Activated T-cell treated with anti-CD3 and anti-CD28 coated beads for 24 hours (primary cell): ENCODE measurements at places on chromosomes 1 and 21.

DNA sequence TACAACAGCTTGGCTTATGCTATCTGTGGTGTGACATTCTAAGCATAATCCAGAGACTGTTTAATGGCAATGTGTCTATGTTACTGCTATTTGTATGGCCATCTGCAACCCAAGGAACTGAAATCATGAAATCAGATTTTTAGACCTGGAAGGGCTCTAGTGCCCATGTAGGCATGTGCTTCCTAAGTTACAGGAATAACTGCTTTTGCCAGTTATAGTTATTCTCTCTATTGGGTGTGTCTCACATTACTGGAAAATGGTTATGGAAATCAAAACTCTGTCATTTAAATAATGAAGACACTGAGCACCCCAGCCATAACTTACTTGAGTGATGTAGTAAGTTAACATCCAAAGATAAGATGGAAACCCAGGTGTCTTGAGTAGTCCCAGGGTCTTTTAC, 12.6 kb upstream of the JUN start:
- no peak for DNase-seq

GRCh38 chr1:220747437-220748088, 559 bp upstream of the MTARC2 start:
- no peak for DNase-seq

DNA sequence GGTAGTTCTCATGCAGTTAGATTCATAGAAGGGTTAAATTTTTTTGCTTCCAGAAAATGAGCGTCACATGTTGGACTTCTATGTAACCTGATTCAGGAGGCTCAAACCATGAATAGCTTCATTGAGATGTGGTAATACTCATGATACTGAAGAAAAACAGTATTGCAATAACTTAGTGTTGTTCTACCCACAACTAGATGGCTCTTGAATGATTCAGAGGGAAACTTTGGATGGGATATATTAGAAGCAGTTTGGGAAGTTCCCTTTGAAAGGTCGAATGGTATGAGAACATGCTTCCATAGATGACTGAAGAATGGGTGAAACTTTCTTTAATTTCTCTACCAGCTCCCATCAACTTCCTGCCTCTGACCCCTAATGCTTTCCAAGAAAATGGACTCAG, 211.7 kb upstream of the PTGFR start:
- DNase-seq = no peak

DNA sequence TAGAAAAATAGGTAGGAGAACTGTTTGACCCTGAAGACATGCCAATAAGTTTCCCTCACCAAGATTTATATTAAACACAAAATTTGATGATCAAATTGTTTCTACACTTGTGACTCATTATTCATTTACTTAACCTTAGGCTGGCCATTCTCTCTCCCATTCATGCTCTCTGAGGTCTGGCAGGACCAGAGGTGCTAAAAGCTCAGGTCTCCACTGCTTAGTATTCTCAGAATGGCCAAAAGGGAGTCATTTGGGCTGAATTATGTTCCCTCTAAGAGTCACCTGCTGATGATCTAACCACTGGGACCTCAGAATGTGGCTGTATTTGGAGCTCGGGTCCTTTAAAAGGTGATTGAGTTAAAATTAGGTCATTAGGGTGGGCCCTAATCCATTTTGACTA, 47.1 kb upstream of the ATP1B1 start:
- no peak for DNase-seq

GRCh38 chr21:38500073-38500472, 1.8 kb upstream of the ERG start:
- no peak for DNase-seq

DNA sequence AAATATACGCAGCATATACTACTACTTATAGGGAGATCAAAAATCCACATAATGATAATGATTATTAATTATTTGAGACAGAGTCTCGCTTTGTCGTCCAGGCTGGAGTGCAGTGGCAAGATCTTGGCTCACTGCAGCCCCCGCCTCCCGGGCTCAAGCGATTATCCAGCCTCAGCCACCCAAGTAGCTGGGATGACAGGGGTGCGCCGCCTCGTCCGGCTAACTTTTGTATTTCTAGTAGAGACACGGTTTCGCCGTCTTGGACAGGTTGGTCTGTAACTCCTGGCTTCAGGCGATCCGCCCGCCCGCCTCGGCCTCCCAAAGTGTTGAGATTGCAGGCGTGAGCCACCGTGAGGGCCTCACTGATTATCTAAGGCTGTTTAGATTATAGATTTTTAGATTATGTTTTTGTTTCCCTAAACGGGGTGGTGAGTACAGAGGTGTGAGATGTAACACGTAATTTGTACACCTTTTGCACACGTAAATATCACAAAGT, 548 bp upstream of the SLC25A33 start:
- no peak for DNase-seq

DNA sequence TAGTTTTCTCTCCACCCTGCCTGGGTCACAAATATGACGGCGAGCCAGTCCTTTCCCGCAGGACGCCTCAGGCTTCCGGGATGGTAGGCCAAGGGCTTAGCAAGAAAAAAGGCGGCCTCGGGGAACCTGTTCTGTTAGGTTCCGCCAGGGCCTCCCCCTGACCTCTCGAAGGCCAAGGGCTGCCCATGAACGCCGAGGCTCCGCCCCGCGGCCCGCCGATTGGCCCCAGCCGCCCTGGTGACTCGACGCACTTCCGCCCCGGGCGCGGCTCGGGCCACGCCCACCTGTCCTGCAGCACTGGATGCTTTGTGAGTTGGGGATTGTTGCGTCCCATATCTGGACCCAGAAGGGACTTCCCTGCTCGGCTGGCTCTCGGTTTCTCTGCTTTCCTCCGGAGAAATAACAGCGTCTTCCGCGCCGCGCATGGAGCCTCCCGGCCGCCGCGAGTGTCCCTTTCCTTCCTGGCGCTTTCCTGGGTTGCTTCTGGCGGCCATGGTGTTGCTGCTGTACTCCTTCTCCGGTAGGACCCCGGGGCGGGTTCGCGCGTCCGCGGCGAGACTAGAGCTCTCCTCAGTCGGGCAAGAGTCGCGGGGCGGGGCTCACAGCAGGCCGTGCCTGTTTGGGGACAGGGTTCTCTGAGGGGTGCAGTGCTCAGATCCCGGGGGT, at the start of gene CD46:
TSS of gene CD46 (plus strand) at position 265 of the 666 bp plus-strand sequence. CDS start at position 424, 159 bp downstream.
- peak; percentile 88 for DNase-seq

DNA sequence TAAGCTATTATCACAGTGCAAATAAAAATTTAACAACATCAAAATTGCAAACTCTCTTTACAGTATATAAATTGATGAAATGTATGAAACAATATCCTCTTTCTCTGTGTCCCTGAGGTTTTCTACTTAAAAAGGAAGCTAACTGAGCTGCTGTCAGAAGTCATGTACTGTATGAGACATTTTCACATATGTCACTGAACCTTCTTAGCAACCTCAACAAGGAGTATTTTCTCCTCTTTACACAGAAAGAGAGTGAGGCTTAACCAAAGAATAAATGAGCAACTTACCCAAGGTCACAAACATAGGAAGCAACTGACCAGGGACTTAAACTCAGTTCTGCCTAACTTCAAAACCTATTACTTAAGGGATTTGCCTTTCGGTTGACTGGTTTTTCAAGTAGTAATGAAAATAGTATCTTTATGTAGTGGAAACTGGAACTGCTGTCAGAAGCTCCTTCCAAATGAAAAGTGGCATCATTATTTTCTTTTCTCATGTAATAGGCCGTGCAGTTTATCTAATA, 288.9 kb downstream of the LRRIQ3 start:
- DNase-seq = no peak

GRCh38 chr1:205186191-205186590, 25.3 kb downstream of the DSTYK start:
- DNase-seq = no peak

DNA sequence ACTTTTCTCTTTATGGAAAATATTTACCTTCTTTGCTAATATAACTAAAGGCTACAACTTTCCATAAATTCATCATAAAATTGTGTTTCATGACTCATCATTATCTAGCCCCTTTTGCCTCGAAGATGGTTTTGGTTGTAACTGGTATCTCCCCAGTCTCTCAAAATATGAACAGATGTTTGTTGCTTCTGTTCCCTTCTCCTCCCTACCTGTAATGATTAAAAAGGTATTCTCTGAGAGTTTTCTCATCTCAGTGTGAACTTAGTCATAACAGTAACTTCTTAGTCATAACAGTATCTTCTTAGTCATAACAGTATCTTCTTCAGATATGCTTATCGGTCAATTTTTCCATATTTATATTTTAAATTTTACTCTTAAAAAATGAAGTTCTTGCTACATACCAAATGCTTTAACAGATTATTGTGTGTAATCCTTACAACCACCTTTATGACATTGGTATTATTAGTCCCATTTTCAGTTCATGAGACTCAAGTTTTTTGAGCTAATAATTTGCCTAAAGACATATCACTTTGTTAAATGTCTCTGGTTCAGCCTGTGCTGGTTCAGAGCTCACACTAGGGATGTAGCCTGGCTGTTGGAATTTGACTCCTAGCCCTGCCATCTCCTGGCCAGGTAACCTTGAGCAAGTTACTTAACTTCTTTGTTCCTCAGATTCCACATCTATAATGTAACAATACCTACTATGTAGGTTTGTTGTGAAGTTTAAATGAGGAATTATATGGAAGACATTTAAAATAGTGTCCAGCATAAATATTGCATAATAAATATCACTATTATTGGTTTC, 32.6 kb downstream of the ATP1B1 start:
- DNase-seq = no peak

DNA sequence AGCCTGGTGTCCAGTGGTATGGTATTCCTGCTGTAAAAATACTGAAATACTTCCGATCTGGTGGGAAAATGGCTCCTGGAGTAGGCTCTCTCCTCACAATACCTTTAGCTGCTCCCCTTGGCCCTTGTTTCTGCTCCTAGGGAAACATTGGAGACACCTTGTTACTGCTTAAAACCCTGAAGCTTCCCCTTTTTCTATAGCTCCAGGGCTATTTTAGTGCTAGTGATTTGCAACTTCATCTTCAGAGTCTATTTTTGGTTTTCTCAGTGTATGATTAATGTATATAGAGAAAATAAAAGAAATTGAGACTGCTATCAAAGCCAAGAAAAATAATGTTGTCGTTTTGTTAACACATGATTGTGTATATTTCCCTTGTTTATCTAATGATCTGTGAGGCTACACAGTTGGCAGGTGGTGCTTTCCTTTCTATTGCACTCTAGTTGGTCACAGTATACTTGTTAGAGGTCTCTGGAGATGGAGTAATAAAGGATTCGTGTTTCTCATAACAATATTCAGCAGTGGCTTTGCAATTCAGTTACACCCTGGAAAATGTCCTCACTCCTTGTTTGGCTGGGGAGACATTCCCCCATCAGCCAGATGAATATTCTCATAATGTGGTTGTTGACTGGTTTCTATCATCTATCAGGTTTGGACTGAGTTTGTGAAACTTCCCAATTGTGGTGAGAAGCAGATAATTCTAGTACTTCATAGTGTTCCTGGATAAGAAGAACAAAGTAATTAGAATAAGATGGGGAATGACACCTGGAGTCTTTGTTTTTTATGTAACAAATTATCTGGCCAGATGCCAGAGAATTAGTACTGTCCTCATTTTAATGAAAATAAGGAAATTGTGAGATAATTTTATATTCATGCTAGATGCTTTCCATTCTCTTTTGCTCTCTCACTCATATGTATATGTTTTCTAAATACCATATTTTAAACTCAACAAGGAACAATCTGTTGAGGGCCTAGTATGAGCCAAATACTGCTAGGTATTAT, 44.8 kb upstream of the CACYBP start:
- no peak for DNase-seq

- DNase-seq = no peak
Measured at GRCh38 chr1:28097100-28097472, 8.7 kb upstream of the EYA3 start.

- DNase-seq = peak; percentile 34
Measured at GRCh38 chr1:111471012-111471411, 2.8 kb upstream of the C1orf162 start.

GRCh38 chr1:18151436-18152122, 44.0 kb downstream of the IGSF21 start:
- no peak for DNase-seq

GRCh38 chr1:72284084-72284347, 1.7 kb upstream of the NEGR1 start:
- no peak for DNase-seq

- no peak for DNase-seq
Measured at GRCh38 chr1:9294405-9294773, 1.7 kb downstream of the SPSB1 start.

- DNase-seq = no peak
Measured at GRCh38 chr1:48960320-48960719, 183.6 kb upstream of the BEND5 start.

DNA sequence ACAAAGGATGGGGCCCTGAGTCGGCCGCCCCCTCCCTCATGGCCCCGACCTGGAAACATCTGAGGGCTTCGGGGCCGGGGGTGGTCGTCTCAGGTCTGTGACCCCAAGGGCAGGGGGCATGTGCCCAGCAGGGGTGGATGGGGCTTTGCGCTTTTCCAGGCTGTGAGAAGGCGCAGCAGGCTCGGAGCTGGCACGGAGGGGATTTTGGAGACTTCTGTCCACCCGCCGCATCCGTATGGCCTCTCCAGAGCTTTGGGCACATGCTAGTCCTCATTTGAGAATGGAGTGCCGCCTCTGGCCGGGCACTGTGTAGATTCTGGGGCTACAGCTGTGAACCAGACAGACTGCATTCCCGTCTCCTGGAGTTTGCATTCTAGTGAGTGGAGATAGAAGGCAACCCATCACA, 66.1 kb upstream of the WNT4 start:
- no peak for DNase-seq

DNA sequence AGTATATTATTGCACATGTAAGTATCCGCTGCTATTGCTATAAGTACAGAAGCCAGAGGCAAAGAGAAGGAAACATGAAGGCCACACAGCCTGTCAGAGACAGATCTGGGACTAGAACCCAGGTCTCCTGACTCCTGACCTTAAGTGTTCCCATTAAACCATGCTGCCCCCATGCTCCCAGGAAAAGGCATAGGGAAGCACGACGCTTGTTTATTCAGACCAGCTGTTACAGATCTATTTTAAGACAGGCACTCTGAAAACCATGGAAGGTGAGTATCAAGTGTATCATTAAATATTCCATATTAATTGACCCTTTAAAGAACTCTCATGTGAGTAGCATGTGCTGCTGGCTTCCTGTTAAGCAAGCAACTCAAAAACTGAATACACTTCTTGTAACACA, 11.4 kb downstream of the VAV3 start:
- no peak for DNase-seq

GRCh38 chr1:37676281-37677142, 15.8 kb upstream of the CDCA8 start:
- DNase-seq = no peak

DNA sequence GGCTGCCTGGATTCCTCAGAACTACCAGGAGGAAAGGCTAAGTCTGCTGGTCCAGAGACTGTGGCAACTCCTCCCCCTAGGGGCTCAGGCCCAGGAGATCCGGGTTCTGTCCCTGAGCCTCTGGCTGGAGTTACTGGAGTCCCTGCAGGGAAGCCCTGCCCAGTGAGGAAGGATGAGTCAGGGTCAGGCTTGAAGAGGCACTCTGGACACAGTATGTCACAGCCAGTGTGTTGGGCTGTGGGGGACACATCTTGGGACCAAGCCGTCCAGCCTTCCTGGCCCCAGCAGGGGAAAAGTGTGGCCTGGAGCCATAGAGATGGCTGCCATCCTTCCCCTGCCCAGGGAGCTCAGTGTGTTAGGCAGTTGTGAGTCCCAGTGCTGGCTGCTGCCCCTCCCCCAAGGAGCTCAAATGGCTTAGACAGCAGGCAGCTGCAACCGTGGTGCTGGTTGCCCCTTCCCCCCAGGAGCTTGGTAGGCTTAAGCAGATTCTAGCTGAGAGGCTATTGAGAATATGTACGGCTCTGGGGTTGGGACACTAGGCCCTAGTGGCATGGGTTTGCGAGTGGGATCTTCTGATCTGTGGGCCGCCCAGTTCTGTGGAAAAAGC, 28.2 kb upstream of the RABGAP1L start:
- DNase-seq = no peak

- DNase-seq = no peak
Measured at GRCh38 chr1:117531222-117531621, 74.6 kb upstream of the TENT5C start.
